Hematopoietic multipotent progenitor cell treated with erythropoietin and hydrocortisone succinate and interleukin-3 and kit ligand, for 4 days (in vitro differentiated cells): ENCODE measurements at places on chromosomes 4 and X.

GRCh38 chr4:100695039-100695654, 177.3 kb upstream of the EMCN start:
- DNase-seq = no peak

DNA sequence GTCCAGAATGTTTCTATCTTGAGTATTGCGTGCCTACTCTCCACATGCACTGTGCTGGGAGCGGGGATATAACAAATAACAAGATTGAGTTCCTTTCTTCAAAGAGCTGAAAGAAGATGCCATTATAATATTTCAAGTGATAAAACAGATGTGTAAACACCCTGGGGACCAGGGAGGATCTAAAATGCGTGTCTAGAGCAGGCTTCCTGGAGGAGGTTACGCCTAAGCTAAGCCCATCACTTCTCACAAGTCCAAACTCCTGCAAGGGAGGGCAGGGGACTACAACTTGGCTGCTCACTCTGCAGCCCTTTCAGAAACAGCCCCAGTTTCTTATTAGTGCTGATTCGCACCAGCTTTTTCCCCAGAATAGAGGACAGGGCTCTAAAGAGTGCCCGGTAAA, 21.5 kb downstream of the PTCHD1 start:
- DNase-seq = no peak

DNA sequence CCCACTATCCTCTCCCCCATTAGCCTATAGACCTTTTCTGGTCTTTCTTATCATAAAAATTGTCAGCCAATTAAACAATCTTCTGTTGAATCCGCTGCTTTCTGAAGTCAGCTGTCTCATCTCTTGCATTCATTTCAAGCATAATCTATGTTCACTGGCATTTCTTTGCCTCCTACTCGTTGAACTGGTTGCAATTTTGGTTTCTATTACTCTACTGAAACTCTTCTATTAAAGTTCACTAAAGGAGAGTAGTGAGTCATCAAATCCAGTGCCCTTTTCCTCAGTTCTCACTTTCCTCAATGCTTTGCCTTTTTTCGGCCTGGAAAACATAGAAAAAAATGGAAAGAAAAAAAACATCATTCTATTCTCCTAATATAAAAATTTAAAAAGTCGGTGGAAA, 23.9 kb upstream of the CXCL13 start:
- DNase-seq = no peak

DNA sequence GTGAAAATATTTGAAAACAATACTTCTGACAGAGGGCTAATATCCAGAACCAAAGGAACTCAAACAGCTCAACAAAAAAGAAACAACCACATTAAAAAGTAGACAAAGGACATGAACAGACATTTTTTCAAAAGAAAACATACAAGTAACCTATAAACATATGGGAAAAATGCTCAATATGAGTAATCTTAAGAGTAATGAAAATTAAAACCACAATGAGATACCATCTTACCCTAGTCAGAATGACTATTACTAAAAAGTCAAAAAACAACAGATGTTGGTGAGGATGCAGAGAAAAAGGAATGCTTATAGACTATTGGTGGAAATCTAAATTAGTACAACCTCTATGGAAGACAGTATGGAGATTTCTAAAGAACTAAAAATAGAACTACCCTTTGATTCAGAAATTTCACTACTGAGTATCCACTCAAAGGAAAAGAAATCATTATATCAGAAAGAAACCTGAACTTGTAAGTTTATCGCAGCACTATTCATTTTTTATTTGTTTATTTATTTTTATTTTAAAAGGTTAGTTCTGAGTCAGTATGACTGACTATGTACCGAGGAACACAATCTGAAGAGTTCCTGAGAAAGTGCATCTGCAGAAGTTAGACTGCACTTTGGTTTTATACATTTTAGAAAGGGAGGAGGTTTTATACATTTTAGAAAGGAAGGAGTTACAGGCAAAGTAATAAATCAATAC, 231.3 kb downstream of the INPP4B start:
- DNase-seq = no peak
